T-cell (primary cell): ENCODE measurements at places on chromosomes 2 and 18.

DNA sequence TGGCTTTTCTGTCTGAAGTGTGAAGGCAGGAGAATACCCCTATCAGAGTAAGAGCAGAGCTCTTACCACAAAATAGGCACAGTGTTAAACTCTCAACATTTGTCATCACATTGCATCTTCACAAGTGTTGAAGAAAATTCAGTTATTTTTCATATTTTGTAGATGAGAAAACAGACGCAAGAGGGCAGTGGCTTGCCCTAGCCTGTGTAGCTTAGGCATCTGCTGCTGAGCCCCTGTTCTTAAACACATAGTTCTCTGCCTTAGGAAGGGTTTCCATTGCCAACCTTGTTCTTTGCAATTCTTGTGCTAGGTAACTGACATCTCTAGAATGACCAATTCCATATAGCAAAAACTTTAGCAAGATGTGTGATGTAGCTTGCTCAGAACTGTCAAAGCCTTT is 112.7 kb upstream of the RMDN2 start:
- no peak for DNase-seq

DNA sequence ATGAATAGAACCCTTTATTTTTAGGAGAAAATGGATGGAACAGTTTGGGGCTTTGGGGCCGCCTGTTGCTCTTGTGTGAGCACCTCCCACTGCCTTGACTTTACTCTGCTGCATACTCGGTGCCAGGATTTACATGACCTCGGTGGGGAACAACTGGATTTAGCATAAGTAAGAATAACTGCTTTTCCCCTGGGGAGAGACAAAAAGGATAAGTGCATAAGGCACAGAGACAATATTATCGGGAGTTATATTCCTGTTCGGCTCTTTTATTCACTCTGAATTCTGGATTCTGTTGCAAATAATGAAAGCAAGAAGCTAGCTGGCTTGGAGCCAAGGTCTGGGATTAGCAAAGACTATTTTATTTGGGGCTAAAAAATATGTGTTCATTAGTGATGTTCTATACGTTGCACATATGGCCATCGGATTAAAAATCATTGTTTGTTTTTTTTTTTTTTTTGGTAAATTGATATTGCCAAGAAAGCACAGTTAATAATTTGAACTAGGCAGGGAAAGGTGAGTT is 69.8 kb downstream of the CYBRD1 start:
- DNase-seq = no peak

DNA sequence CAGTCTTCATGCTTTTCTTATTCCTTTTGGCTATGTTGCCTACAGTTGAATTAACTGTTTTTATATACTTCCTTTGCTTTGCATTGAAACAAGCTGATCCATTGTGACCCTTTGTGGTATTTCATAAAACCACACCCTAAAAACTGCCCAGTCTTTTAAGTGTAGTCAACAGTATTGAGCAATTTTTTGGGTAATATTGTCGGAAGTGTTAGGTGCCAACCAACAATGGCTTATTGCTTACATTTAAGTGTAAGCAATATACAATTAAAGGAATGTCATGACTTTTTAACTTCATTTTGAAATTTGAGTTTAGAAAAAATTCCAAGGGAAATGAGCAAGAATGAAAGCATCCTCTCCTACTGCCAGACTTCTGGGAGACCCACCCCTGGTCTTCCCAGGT is 174.1 kb downstream of the NEDD4L start:
- DNase-seq = no peak

DNA sequence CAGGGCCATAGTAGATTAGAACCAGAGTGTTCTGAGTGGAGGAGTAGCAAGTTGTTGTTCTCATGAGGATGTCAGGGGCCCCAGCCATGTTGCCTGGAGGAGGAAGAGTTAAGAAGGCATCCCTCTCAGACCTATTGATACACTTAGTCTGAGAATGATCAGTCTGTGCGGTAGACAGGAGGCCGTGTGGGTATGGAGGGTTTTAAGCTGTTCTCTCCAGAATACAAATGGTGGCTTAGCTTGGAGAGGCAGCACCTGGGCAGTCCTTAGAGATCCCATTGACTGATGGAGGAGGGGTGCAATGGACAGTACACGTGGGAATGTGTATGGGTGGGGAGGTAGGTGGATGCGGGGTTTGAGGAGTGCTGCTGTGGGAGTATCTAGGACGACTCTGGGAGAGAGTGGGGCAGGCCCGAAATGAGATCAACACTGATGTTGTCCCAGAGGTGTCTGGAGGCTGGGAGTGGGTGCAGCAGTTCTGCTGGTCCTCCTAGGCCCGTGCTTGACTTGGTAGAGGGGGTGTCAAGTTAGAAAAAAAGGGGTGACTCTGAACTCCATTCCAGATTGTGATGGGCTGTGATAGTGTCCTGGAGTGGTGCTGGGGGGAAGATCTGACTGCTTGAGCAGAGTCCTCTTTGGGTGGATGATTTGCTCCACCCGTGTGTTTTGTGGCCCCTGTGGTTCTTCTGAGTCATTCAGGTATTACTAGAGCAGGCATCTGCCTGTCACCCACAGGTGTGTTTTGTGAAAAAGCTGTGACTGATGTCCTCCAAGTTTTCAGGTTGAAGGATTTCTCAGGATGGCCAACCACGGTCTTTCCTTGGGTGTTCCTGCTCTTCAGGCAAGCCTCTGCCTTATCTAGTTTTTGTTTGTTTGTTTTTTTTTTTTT is 44.7 kb downstream of the C2orf42 start:
- DNase-seq = no peak

DNA sequence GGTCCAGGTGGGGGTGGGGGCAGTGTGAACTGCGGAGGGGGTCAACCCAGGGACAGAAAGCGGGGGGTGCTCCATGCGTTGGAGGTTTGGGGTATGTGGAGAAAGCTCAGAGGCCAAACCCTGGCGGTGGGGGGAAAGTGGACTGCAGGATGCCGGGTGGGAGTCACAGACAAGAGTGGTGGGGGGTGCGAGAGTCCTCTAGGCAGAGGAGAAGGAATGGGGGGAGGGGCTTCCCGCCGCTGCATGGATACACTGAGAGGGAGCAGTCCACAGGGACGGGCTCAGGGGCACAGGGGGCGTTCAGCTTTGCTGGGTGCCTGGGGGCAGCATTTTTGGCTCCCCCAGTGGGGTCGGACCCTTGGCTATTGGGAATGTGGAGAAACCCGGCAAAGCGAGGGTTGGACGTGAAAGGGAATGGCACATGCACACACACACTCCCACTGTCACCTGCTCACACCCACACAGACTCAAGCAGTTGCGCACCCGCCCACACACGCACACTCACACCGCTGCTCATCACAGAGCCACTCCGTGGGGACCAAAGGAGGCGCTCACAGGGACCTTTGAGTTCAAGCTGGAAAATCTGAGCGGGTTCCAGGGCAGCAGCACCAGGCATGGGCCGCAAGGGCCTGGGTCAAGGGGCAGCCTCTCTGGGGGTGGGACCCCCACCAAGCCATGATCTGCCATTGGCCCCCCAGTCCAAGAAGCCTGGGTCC is 7.7 kb downstream of the GBX2 start:
- no peak for DNase-seq

DNA sequence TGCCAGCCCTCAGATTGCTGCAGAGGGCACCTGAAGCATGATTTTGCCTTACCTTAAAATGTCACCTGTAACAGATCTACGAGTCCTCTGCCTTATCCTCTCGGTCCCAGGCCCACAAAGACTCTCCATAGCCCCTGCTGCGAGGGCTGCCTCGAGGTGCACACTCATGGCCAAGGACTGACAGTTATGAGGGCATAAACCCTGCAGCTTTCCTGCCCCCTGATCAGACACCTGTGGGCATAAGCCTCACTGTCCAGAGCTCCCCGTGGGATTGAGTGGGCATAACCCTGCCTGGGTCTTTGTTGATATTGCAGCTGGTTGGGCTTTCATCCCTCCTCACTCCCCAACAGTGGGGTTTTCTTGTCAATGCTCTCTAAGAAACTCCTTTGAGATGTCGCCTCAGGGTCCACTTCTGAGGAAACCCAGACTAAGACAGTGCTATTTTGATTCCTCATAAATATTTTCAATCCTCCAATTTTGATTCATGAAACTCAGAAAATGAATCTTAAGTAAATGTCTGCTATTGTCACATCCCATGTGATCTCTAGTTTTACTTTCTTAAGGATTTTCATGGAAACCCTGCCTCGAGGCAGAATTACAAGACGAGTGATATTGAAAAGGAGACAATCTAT is 108.5 kb upstream of the NCK2 start:
- DNase-seq = no peak

DNA sequence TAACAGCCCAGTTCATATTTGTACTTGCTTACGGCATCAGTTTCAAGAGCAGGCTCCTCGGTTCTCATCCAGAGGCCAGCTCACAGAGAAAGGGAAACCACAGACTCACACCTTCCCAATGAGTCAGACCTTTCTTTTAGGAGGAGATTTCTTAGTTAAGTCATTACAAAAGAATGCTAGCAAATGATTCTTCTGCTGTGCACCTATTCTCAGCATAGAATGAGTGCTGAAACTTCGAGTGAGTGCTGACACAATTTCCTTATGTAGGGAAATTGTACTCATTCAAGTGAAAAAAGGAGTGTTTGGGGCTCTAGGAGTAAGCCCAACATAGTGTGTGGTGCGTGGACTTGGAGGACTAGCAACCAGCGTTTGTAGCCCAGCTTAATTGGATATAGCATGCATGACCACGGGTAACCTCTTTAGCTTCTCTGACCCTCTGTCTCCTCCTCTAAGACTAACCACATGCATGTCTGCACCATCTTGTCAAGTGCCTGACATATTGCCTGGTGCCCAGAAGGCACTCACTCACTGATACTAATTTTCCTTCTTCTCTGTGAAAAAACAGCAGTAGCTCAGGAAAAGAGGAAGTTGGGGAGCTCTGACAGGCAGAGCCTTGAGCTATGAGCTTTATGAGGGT is 87.0 kb downstream of the ALPK2 start:
- DNase-seq = no peak

GRCh38 chr2:223090540-223091235 is 38.7 kb downstream of the KCNE4 start:
- no peak for DNase-seq

- no peak for DNase-seq
These were observed 741.4 kb upstream of the LRRTM4 start for GRCh38 chr2:78263571-78263970.

GRCh38 chr18:961644-962355 is 57.1 kb downstream of the ADCYAP1 start:
- peak; percentile 34 for DNase-seq

DNA sequence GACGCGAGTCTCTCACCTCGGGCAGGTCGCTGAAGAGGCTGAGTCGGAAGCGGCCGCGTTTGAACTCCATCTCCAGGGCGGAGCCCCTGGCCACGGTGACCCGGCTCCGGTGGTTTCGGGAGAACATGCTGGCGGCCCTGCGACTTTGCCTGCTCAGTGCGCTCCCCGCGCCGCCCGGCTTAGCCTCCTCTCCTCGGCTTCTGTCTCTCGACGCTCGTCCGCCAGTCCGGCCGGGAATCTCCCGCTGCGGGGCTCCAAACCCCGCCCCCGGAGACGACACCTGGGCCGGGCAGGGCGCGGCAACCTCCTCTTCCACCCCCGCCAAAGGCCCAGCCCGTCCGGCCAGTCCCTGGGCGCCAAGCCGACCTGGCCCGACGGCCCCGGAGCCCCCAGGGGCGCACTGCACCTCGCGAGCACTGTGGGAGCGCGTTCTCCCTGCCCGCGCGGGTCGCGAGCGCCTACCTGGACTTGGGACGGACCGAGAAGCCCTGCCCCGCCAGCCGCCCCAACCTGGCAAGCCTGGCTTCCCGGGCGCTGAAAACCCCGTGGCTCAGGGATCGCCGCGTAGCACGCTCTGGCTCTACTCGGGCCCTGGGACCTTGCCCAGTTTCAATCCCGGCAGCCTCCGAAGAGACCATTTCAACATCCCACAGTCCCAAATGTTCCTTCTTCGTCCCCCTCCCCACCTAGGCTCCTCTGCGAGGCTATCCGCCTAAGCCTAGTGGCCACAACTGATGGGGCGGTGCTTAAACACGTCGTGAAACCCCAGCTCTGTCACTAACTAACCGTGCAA is at the start of gene RTKN:
Gene RTKN (minus strand): TSS at position 248 of the 793 bp plus-strand sequence. CDS start 121 bp downstream, at position 127.
- DNase-seq = no peak

- DNase-seq = peak; percentile 43
These were observed 786 bp downstream of the TET3 start for GRCh38 chr2:73985308-73986084.

- no peak for DNase-seq
These were observed 6.9 kb upstream of the DPYSL5 start for GRCh38 chr2:26840937-26841610.

DNA sequence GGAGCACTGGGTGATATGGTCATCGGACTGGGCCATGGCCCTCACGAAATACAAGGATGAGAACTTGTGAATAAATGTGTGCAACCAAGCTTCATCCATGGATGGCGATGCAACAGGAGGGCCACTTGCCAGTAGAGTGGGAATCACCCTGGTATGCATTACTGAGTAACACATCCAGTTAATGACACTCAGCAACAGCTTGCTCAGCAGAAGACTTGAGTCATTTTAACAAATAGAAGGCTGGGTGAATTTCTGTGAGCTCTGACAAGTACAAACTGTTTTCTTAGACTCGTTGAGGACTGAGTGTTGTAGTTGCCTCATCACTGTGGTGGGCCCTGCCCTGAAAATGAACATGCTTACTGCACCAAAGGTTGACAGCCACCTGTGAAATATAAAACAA is 221.6 kb downstream of the NCKAP5 start:
- no peak for DNase-seq

DNA sequence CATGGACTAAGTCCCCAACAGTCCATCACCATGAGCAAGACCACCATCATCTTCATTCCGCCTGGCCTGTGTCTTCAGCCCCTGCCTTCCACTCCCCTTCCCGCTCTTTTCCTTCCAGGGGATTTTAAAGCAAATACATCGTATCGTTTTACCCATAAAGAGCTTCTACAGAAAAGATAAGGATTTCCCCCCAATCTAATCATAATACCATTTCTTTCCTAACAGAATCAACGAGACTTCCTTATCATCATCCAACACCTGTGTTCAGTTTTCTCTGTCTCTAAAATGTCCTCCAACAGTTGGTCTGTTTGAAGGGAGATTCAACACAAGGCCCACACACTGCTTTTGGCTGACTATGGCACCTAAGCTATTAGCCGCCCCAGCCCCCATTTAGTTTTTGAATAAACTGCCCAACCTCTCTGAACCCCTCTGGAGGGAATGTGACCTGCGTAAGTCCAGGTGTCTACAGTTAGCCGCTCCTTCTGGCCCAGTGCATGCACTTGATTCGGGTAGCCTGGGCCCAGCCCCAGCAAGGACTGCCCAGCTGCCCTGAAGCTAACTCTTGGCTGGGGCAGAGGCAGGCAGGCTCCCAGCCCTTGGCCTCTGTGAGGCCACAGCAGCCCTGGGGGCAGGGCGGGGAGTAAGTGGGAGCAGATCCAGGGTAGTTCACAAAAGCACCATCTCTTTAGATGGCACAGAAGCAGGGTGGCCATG is 25.3 kb upstream of the SEMA4C start:
- no peak for DNase-seq

GRCh38 chr2:118492335-118492734 is 355.1 kb downstream of the EN1 start:
- DNase-seq = no peak

GRCh38 chr2:108787216-108787541 is 608 bp downstream of the CCDC138 start:
- no peak for DNase-seq

GRCh38 chr2:23397478-23397877 is 12.5 kb downstream of the KLHL29 start:
- no peak for DNase-seq
